ENCODE measurements at places on chromosomes 4 and X.

DNA sequence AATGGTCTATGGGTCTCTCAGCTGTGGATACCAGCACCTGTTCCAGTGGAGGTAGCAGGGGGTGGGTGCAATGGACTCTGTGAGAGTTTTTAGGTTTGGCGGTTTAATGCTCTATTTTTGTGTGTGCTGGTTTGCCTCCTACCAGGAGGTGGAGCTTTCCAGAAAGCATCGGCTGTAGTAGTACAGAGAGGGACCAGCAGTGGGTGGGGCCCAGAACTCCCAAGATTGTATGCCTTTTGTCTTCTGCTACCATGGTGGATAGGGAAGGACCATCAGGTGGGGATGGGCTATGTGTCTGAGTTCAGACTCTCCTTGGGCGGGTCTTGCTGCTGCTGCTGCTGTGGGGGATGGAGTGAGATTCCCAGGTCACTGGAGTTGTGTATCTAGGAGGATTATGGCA, 557.2 kb upstream of the GRID2 start:
- no peak for DNase-seq

- no peak for DNase-seq
These were observed 119.6 kb downstream of the PDLIM5 start for GRCh38 chr4:94571298-94571697.

DNA sequence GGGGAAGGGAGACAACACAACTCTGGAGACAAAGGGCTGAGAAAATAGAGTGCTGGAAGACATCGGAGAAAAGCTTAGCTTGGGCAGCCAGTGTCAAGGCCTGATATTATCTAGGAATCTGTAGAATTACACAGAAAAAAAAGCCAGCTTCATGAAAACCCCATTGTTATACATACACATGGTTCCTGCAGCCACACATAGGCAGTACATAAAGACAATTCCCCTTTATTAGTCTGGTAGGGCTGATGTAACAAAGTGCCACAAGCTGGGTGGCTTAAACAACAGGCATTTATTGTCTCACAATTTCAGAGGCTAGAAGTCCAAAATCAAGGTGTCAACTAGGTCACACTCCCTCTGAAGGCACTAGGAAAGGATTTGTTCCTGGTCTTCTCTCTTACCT, 503.5 kb downstream of the MID1IP1 start:
- DNase-seq, result no peak

DNA sequence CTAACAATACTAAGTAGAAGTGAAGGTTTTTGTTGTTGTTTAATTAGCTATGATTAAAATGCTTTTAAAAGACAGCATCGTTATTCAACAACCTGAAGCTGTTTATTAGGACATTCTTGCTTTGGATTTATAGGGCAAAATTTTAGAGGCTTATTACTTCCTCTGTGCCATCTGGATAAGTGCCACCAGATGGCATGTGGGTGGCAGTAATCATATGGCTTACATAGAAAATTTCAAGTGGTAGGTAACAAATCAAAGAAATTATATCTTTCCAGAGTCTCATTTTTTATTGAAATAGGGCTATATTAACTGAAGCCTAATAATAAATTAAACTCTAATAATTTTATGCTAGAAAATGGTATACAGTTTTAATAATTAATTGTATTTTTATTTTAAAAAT, 83.3 kb upstream of the HTR2C start:
- DNase-seq, result no peak

- DNase-seq, result no peak
These were observed 16.3 kb downstream of the PJA1 start for GRCh38 chrX:69148946-69149345.

GRCh38 chr4:60002603-60003337, 1197.4 kb upstream of the ADGRL3 start:
- no peak for DNase-seq

DNA sequence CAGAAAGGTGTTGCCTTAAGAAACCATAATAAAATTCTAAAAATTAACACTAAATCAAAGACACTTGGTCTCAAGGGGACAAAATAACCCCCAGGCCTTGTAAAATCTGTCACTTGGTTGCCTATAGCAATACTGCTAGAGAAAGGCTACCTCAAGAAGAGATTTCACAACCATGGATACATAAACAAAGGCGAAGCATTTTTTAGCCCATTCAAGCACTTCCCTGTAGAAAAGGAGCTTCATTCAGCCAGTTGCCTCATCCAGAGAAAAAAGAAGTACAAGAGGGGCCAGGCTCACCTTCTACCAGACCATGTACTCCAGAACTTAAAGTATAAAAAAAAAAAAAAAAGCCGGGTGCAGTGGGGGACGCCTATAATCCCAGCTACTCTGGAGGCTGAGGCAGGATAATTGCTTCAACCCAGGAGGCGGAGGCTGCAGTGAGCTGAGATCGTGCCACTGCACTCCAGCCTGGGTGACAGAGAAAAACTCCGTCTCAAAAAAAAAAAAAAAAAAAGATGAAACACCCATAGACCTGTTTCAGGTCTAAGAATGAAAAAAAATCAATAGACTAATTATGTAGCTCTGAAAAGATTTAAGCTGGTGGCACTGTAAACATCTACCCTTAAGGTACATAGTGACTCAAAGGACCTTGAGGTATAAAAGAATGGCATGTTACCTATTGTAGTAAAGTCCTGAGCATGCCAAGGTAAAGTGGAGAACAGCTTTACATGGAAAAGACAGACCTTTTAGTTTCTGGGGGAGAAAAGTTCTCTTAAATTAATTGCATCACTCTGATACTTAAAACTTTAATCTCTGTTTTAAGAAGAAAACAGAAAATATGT, 18.0 kb downstream of the RUFY3 start:
- no peak for DNase-seq

GRCh38 chrX:13411496-13412207, 91.8 kb upstream of the ATXN3L start:
- DNase-seq, result no peak

- DNase-seq, result no peak
These were observed 179.1 kb upstream of the TBC1D9 start for GRCh38 chr4:140935254-140935653.

- DNase-seq, result no peak
These were observed 1.3 kb upstream of the HAND2 start for GRCh38 chr4:173531086-173531965.

- no peak for DNase-seq
These were observed 15.7 kb downstream of the DMD start for GRCh38 chrX:33195698-33196097.

- no peak for DNase-seq
These were observed 75.1 kb upstream of the NUDT10 start for GRCh38 chrX:51257490-51257889.

DNA sequence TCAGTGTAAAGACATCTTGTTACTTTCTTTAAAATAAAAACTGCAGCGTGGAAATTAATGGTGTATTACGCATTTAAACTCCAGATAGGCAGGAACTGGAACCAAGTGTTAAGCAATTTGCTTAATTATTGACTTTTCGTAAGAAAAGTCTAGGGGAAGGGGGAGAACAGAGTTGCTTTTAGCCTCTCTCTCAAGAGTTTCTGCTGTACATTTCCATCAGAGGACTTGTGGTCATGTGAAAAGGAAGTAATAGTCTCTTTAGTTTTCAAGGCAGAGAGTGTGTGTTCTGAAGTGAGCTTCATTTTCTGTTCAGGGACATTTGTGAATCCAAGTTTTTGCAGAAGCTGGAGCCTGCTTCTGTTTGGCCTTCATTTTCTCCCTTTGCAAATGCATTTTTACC, 127.2 kb downstream of the UBE2K start:
- no peak for DNase-seq

DNA sequence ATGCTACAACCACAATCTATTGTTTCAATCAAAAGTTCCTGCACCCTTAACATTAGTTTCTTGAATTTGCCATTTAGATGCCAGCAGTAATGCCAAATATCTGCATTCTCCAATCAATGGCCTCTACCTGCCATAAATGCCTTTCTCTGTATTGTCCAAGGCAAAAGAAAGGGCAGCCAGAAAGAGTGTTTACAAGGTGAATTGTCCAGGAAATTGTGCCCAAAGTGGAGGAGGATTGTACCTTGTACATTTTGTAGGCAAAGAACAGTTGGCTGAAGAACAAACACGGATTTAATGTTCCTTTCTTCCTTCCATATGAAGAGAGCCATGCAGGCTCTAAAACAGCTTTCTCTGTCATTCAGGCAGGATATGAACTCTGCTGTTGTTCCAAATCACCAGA, 181.5 kb downstream of the GUCY2F start:
- no peak for DNase-seq

GRCh38 chr4:89528526-89529133, 221.0 kb upstream of the GPRIN3 start:
- no peak for DNase-seq

- DNase-seq, result no peak
These were observed 13.3 kb upstream of the PITX2 start for GRCh38 chr4:110636171-110636679.
